ENCODE measurements at places on chromosomes 7 and 10.

DNA sequence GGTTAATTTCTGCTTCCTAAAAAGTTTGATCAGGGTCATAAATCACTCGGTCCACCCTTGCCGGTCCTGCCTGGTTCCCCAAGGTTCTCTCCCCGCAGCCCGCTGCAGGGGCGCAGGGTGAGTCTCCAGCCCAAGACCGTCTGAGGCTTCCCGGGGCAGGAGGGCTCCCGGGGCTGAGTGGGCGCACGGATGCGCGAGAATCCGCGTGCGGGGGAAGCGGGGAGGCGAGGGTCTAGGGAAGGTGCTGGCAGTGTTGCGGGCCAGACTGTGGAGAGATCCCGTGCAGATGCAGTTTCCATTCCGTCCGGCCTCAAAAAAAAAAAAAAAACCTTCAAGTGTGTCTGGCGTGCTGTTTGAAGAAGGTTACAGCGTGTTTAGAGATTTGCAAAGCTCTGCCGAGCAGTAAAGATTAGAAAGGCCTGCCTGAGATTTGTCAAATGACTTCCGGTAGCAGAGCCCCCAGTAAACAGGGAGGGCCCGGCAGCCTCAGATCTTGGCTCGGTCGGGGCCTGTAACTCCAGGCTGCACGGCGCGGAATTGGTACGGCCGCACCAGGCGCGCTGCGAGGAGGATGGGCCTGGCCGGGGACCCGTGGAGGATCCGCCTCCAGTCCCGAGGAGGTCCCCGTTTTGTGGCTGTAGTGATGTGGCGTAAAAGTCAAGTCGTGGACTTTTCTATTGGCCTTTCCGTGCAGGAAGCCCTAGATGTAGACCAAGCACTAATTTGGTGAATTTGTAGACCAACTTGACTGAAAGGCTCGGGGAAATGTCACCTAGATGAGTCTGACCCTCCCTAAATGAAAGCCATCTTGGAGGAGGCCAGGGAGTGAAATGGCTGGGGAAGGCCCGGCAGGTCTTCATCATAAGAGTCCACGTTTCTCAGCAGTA is 293.2 kb upstream of the NFE2L3 start:
- DNase-seq: no peak

DNA sequence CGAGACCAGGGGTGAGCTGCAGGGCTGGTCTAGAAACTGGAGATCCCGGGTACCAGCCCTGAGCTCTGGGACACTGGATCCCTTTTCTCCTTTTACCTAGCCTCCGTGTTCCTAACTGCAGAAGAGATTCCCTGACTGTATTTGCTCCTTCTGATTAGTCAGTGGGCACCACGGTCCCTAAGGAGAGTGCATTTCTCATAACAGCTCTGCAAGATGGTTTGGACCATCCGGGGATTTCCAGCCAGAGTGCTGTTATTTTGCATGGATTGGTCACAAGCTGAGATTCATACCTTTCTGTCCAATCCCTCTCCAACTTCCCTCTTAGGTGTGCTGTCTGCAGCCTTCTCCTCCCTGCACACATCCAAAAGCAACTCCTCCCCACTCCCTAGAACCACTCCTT is 122.6 kb downstream of the MYL10 start:
- no peak for DNase-seq

- no peak for DNase-seq
Observed at GRCh38 chr10:70169649-70170364, 507 bp downstream of the SAR1A start.

GRCh38 chr7:139403601-139404000 is 43.9 kb downstream of the LUC7L2 start:
- no peak for DNase-seq

DNA sequence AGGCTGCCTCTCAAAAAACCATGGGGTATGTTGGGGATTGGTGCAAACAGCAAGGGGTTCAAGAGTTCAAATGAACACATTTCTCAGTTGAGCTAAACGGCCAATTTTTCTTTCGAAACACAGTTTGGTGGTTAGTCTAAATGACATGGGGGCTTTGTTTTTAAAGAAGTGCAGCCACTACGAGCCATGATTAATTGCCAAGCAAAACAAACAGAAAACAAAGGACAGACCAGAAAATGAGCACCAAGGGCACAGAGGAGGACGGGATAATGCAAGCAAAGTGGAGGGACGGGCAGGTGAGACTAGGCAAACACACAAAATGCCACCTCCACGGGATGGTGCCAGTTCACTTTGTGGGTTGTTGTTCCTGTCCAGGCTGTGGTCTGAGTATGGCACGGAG is 64.5 kb upstream of the PDLIM1 start:
- DNase-seq: no peak

GRCh38 chr7:3009086-3009485 is 34.6 kb downstream of the CARD11 start:
- DNase-seq: no peak

DNA sequence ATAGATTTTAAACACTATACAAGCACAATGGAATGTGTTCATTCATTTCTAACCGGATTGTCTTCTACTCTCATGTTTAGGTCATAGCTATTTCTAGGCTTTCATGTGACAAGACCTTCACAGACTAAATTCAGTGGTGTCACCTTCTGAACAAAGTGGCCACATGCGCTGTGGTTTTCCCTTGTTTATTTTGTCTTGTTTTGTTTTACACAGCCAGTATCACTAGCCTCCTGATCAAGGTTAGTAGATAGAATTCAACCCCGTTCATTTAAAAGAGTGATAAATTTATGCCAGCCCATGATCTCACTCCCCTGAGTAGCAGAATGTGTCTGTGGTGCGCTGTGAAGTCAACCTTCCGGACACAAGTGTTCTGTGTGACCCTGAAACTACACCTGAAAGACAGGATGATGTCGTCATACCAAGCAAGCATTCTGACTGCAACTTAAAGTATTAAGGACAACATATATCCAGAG is 209.1 kb downstream of the CREB5 start:
- DNase-seq: no peak

DNA sequence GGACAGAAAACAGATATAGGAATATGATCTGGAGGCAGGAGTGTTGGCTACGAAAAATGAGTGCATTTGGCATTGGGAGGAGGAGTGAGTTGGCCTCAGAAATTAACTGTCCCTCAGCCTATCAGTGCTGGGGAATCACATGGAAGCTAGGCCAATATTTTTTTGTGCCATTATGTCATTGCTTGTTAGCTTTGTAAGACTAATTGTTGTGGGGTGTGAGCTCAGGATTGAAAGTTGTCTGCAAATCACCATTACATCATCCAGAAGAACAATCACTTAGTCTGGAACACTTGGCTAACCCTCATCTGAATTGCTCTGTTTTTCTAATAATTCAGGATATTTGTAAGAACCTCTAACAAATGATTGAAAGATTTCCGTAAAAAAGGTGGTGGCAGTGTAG is 45.2 kb upstream of the SEMA3D start:
- no peak for DNase-seq

- DNase-seq: no peak
Observed at GRCh38 chr7:14630048-14630447, 272.5 kb downstream of the DGKB start.

- DNase-seq: no peak
Observed at GRCh38 chr10:102436312-102436711, 3.9 kb upstream of the CUEDC2 start.

- no peak for DNase-seq
Observed at GRCh38 chr7:50304911-50305582, 531 bp downstream of the IKZF1 start.

- no peak for DNase-seq
Observed at GRCh38 chr7:140591180-140591902, 49.3 kb downstream of the DENND2A start.

DNA sequence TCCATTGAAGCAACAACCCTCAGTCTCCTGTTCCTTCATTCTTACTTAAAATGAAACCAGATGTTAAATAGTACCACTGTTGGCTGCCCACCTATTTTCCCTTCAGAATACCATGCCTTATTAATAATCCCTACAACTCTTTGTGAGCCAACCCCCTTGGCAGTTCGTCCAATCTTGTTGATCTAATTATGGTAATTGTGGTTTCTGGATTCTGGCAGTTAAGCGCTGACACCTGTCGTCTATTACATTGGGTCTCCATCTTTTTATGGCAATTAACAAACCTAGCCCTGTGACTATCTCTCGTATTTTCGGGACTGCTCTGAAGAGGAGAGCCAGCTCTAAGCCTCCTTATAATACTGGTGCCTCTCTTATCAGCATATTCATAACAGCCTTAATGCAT is 432.0 kb downstream of the ATRNL1 start:
- no peak for DNase-seq

GRCh38 chr7:111004310-111004901 is 86.5 kb upstream of the LRRN3 start:
- no peak for DNase-seq

GRCh38 chr7:87146740-87147386 is 5.4 kb upstream of the DMTF1 start:
- DNase-seq: no peak

DNA sequence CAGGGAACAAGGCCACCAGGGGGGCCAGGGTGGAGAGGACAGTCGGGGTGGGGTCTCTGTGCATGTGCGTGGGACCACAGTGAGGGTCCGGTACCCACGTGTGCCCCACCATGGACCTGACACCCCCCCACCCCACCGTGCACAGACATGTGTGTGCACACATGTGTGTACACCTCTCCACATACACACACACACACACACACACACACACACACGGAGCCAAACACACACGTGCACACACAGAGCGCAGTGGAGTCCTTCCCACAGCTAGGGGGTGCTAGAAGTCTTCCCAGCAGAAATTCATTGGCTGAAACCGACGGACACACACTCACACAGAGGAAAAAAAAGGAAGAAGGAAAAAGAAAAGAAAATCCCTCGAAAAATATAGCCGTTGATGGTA is 42.8 kb upstream of the GNA12 start:
- DNase-seq: peak; percentile 57

DNA sequence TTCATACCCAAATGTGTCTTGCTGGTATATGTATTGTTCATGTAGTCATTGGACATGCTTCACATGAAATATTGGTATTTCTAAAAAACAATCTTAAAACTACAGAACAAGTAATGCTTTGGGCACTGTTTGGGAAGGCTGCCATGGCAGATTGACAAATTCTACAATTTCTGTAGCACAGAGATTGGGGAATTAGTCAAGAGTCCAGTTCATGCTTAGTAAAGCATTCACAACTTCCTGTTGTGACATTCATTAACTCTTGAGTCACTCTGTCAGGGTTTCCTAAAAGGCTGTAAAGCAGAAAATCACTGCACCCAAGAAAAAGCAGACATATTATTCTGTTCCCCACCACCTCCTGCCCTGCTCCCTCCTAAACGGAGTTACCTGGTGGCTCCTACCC is 398.9 kb downstream of the PHTF2 start:
- DNase-seq: no peak

DNA sequence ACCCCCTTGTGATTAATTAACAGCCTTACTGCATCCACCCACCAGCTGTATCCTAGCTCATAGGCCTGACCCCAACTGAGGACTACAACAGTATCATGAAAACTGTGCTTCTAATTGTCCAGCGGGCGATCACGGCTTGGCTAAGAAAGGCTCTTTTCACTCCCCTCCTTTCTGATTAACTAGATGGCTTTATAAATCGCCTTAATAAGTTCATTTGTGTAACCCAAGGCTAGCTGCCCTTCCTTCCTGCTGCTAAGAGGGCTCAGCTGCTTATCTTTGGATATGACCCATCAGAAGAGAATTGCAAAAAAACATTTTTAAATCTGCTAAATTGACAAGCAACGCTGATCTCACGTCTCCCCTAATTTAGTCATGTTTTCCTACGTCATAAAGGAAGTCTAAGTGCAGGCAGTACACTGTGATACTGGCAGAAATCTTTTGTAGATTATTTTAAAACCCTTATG is 163.0 kb upstream of the LAMB4 start:
- DNase-seq: no peak

DNA sequence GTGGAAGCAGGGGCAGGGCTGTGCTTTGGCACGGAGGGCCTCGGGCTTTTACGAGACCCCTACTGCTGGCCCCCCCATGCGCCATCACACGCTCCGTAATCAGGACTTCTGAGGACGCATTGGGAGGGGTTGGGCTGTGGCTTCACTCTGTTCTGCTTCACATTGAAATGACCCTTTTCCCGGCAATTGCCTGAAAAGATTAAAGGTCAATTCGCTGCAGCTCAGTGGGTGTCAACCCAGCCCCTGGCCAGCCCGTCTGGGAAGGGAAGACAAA is 41.7 kb upstream of the UBE3C start:
- DNase-seq: no peak

GRCh38 chr7:68213838-68214237 is 1217.2 kb downstream of the TYW1 start:
- no peak for DNase-seq

- no peak for DNase-seq
Observed at GRCh38 chr7:140752533-140752932, 56.0 kb downstream of the NDUFB2 start.

- DNase-seq: no peak
Observed at GRCh38 chr10:21473541-21473940, 51.9 kb downstream of the SKIDA1 start.

GRCh38 chr10:26090762-26091161 is 125.8 kb upstream of the GAD2 start:
- no peak for DNase-seq

- no peak for DNase-seq
Observed at GRCh38 chr7:48759431-48760080, 164.8 kb upstream of the CDC14C start.

DNA sequence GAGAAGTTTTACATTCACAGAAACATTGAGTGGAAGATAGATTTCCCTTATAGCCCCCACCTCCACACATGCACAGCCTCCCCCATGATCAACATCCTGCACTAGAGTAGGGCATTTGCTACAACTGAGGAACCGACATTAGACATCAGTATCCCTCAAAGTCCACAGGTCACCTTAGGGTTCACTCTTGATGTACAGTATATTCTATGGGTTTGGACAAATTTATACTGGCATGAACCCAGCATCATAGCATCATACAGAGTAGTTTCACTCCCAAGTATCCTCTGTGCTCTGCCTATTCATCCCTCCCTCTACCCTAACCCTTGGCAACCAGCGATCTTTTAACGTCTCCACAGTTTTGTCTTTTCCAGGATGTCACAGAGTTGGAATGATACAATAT is 64.4 kb downstream of the VSTM4 start:
- DNase-seq: no peak

DNA sequence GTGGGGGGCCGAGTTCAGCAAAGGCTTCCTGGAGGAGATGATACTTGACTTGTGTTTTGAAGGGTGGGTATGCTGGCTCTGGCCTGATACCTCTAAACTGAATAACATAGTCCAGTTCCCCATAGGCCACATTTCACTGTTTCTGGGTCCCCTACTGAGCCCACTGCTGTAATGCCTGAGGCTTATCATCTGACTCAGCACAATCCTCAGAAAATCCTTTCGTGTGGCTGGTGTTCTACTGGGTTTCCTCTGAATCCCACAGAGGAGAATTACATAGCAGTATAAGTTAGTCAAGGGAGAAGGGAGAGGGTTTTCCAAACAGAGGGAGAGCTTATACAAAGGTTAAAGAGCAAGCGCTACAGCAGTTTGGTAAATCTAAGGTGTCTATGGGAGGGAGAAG is 2.8 kb upstream of the R3HCC1L start:
- DNase-seq: no peak

- DNase-seq: no peak
Observed at GRCh38 chr7:69844264-69844868, 246.1 kb downstream of the AUTS2 start.
